Activated CD8-positive, alpha-beta T cell treated with anti-CD3 and anti-CD28 coated beads, Interleukin-2, amount 10 ng/mL, durations not matched to agents 7 days and 5 days (primary cell): ENCODE measurements at places on chromosomes 3 and 15. TPM values are rescaled to one million over a fixed set of nuclear protein-coding genes. Genes with fewer than 3 reads are reported as not detected.

WDR5B gene
- total RNA-seq, result 5.1 TPM

SLC22A14 gene
- total RNA-seq, result not detected

SLC6A1 gene
- not detected for total RNA-seq

GRCh38 chr3:129404610-129405009, 23.8 kb downstream of the EFCAB12 start:
- no peak for DNase-seq
